Activated naive CD4-positive, alpha-beta T cell (primary cell): ENCODE measurements at places on chromosomes 1 and 21.

DNA sequence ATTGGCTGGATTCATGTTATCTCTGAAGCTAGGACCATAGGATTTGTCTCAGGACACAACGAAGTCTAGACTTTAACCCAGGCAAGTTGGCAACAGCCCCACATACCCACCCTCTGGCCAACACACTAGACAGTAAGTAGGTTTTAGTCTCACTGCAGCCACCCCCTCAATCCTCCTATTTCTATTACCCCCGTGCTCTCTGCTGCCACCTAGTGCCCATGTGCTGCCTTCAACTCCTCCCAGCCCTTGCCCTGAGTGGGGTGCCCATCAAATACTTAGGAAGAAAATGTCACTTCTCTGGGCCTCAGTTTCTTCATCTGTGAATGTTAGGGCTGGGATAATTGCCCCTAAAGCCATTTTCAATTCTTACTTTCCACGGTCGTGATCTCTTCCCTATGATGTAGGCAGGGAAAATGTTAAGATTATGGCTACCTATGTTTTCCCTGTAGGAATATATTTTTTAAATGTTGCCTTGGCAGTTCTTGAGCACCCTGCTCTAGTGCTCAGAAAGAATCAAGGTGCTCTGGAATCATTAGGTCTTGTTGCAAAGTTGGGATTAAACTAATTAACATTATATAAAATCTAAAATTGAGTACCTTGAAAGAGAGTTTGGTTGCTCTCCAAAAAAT, 213.0 kb downstream of the LMX1A start:
- DNase-seq, result no peak

- no peak for DNase-seq
Measured at GRCh38 chr1:23527366-23527765, 3.7 kb downstream of the E2F2 start.

DNA sequence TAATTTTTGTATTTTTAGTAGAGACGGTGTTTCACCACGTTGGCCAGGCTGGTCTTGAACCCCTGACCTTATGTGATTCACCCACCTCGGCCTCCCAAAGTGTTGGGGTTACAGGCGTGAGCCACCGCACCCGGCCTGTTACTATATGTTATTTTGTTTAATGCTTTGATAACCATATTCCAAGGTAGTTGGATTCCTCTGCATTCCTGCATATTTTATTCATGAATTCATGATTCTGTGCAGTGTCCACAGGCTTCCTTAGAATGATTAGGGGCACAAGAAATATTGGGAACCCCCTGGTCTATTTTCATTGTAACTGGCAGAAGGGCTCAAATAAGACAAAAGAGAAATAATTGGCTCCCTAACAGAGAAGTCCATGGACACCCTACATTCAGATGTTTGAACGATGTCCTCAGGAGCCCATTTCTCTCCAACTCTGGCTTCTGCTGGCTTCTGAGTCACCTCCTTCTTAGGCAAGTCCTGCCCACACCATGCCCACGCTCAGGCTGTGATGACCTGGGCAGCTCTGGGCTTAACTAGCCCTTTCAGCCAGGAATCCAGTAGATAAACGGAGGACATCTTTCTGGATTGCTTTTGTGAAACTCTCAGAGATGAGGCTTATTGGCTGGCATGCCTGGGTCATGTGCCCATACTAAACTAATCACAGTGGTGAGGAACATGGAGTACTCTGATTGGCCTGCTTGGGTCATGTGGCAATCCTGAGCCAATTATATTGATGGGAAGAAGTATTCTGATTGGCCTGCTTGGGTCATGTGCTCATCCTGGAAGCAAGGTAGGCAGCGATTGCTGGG, 32.6 kb downstream of the TNFRSF8 start:
- DNase-seq, result no peak

- DNase-seq, result peak; percentile 78
Measured at GRCh38 chr1:2194898-2195673, 514 bp upstream of the FAAP20 start.

DNA sequence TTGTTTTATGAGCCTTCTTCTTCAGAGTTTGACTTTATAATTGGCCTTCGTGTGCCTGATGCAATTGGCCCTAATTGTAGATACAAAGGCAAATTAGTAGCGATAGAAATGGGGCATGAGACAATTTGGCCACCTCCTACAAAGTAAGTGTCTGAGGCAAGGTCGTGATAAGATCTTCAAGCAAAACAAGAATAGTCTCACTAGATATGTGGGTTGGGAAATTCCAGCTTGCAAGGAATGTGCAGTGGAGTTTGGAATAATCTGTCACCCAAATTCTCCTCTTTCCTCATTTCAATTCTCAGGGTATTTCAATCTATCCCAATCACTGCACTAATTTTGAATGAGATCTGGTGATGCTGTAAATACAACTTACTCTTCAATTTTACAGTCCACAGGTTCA, 11.4 kb upstream of the TSNAX start:
- no peak for DNase-seq

GRCh38 chr1:150544204-150544603, 5.0 kb upstream of the ADAMTSL4 start:
- DNase-seq, result no peak

DNA sequence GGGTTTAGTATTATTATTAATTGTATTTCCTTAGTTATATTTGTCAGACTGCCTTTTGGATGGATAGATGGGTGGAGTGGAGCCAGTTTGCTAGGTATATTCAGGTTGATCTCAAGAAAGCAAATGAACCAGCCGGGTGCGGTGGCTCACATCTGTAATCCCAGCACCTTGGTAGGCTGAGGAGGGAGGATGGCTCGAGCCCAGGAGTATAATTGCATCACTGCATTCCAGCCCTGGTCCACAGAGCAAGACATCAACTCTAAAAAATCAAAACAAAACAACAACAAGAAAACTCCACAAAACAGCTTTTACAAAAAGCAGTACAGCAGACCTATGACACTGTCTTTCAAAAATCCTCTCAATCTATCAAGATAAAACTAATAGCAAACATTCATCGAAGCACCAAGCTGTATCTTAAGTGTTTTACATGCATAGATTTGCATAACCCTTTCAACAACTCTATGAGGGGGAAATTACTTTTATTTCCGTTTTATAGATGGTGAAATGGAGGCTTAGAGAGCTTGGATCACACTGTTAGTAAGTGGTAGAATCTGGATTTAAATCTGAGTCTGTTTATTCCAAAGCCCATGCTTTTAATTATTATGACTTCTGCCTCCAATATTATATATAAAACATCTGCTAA, 25.5 kb downstream of the KMO start:
- no peak for DNase-seq

DNA sequence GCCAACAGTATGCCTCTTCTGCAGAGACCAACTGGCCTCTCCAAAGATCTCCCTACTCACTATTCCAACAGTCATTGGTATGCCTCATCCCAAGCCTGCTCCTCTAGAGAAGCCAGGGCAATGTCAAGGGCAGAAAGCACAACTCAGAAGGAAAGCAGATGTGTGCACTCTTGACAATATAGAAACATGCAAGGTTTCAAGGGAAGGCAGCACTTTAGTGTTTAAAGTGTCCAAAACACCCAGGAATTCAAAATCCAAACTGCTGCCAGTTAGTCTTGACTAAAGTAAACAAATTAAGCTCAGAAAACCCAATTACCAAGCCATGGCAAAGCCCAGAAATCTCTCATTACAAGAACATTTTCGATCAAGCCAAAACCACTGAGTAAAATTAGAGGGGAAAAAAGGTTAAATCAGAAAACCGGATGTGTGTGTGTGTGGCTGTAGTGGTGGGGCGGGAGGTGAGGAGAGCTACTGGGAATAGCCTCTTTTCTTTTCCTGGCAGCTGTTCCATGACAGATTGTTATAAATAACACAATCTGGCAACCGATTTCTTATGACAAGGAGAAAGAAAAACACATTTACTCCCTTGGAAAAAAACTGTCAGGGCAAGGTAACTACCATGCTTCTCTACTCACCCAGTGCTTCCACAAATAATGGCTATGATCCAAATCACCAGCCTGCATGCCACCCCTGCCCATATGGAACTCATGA, 39.2 kb downstream of the EIF2B3 start:
- DNase-seq, result no peak

- DNase-seq, result no peak
Measured at GRCh38 chr1:60367532-60367931, 294.0 kb upstream of the C1orf87 start.

GRCh38 chr1:162276493-162276892, 100.2 kb downstream of the SPATA46 start:
- no peak for DNase-seq

DNA sequence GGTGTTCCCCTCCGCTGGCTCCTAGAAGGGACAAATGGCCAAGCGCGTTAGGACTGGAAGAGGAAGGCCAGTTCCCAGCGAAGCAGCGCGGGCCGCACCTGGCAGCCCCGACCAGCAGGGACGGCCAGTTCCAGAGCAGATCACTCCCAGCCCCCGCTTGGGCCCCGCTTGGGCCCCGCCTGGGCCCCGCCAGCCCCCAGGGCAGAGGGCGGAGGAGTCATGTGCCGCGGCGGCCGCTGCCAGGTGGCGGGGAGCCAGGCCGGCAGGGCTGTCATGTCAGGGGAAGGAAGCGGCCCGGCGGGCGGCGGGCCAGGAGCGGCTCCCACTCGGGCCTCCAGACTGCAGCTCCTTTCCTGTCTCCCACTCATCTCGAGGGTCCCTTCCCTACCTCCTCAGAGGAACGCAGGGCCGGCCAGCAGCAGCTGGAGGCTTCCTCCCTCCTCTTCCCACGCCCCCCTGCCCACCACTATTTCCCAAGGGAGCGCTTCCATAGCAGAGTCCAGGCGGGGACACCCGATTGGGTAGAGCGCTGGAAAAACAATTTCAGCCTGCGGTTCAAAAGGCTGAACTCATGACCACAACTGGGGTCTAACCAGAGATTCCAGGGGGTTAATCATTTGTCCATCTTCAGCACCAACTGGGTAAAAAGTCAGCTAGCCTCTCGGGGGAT, 16.5 kb downstream of the ZNF697 start:
- DNase-seq, result no peak

GRCh38 chr1:150562446-150563339, 13.5 kb downstream of the ADAMTSL4 start:
- peak; percentile 48 for DNase-seq

DNA sequence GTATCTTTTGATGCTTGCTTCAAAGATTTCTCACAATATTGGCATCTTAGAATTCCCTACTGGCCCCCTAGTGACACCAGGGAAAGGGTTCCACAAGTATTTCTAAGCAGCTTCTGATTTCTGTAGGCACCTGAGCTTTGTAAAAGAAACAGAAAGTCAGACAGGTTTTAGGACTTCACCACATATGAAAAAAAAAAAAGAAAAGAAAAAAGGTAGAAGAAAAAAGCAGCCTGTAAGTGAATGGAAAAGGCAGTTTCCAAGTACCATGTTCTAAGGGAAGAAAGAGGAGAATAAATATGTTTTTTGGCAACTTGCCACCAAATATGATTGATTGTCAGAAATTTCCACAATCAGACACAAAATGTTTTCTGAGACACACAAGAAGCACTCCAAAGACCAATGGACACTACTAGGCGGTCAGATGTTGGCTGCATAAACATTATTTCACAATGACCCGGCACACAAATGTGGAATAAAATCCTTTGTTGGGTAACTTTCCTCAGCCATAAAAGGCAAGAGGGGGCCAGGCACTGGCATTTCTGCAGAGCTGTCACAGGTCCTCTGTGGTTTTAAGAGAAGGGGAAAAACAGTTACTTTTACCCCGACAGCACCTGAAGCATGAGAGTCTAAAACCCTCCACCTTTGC, 12.7 kb upstream of the CPLANE2 start:
- no peak for DNase-seq

DNA sequence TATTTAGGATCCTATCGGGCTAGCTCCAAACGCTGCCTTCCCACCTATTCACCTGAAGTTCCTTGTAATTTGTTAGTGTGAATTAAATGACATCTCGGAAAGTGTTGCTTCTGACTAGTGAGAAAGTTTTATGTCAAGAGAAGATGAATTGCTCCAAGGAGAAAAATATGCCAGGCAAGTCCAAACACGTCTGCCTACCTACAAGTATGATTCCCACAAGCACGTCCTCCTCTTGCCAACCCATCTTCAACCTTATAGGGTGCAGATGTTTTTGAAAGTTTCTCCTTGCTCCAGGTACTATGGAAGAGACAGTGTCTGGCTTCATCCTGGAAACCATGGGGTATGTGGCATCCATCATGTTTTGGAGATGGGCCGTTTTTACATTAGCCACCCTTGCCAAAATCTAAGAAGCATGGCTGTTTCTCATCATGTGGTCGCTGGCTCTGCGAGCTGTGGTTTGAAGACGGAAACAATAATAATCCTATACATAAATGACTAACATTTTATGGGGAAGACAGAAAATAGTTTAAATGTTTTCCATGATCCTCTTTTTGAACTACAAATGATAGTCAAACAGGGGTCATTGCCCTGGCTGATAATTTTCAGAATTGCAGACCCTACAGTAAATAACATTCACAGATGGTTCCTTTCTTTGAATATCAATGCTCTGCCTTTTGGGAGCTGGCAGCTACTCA, 505.8 kb downstream of the SMYD3 start:
- DNase-seq, result no peak

- no peak for DNase-seq
Measured at GRCh38 chr1:206662396-206663092, 22.2 kb upstream of the MAPKAPK2 start.

GRCh38 chr1:150551051-150551783, 2.0 kb downstream of the ADAMTSL4 start:
- DNase-seq, result peak; percentile 13

DNA sequence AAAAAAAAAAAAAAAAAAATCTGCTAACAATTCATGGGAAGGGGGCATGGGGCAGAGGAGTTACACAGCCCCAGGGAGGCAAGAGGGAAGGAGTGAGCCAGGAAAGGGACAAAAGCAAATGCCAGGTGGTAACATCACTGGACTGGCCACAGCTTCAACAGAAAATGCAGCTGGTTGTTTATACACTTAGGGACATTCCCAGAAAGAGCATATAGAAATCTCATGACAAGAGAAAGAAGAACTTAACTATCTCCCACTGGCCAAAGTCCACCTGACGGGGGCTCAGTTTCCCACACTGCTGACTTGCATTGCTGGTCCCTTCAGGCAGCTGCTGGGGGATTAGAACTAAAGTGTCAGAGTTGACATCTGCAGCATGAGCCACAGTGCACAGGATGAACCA, 14.8 kb downstream of the IL12RB2 start:
- no peak for DNase-seq

- DNase-seq, result no peak
Measured at GRCh38 chr1:20346433-20346832, 55.8 kb downstream of the VWA5B1 start.
